GM03348 (cell line): ENCODE measurements at places on chromosomes 7 and 10.

DNA sequence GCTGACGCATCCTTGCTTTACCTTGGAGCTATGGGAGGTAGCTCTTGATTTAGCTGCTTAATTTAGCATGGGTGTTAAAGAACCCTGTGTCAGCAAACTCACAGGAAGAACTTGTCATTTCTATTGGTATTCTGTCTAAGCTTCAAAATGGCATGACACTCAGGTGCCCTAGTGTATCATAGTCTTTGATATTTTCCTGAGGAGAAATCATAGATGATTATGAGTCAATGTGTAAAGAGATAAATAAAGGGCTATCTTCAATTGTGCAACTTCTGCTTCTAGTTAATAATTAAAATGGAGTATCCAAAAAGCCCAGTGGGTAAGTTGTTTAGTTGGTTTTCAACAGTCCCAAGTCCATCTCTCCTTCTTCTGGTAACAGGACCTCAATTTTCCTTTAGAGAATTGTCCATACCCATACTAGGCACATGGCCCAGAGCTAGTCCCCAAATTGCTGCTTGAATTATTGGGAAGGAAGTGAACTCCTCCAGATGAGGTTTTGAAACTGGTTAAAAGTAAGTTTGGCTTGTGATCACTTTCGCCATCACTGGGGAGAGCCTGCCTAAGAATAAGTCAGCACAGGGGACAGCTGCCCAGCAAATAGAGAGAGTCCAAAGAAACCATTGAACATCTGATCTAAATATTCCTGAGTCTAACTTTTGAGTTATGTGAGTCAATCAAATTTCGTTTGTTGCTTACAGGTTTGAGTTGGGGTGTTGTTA lies 169.0 kb upstream of the PHYHIPL start:
- no peak for DNase-seq

GRCh38 chr7:140597428-140597949 lies 43.1 kb downstream of the DENND2A start:
- no peak for DNase-seq

DNA sequence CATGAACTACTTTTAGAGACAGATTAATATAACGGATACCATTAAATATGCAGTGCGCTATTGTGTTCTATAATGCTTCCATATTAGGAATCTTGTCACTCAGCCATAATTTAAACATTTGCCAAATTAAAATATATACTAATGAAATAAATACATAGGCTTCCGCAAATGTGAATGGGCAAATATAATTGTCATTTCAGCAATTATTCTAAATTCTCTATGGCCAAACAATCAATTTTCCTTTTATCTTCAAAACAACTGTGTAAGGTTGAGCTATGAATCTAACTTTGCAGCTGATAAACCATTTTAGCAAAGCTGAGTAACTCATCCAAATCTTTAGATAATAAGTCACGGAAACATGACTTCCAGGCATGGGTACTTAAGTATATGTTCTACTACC lies 20.7 kb upstream of the TSPAN13 start:
- DNase-seq, result no peak

DNA sequence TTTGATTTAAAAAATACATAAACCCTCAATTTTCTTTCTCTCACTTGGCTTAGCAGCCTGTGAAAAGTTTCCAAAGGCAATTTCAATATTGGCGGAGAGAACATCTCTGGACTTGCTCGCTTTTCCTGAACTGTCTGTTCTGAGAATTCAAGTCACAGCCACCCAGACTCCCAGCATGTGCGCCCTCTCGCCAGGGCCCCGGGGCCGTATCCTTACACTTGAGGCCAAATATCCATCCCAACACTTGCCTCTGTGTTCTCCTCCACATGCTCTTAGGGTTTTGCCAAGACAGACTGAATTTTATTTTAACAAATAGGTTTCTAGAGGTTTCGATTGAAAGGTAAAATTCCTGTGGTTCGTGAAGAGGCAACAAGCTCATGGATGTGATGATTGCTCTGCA lies 111.5 kb upstream of the GPR26 start:
- DNase-seq, result no peak

- DNase-seq, result no peak
Measured at GRCh38 chr7:53094827-53095226, 59.4 kb downstream of the POM121L12 start.

GRCh38 chr7:6436385-6436685 lies 11.4 kb downstream of the DAGLB start:
- DNase-seq, result no peak

DNA sequence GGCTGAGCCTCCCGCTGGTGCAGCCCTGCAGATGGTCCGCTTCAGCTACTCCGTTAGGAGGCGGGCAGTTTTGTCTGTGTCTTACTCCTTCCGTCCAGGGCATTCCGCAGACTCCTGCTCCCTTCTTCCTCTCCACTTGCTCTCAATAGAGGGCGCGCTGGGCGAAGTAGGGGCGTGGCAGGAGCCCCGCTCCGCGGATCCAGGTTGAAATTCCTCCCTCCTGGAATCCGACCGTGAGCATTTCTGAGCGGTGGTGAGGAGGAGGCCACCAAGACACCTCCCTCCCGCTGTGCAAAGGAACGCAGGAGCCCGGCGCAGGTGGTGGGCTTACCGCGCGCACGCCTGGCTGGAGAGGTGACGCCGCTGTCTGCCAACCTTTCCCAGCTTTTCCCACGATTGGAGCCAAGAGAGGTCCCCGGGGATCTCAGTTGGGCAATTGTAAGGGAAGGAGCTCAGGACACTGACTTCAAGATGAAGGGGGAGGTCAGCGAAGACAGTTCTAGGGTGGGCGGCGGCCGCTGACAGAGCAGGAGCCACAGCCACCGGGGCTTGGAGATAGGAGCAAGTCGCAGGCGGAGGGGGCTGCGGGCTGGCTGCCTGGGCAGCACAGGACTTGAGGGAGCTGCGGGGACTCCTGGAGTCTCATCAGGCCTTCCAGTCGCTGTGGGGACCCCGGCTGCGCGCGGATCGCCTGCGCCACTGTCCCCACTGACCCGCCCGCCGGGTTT lies 1011.3 kb downstream of the XPNPEP1 start:
- DNase-seq, result peak; percentile 84

DNA sequence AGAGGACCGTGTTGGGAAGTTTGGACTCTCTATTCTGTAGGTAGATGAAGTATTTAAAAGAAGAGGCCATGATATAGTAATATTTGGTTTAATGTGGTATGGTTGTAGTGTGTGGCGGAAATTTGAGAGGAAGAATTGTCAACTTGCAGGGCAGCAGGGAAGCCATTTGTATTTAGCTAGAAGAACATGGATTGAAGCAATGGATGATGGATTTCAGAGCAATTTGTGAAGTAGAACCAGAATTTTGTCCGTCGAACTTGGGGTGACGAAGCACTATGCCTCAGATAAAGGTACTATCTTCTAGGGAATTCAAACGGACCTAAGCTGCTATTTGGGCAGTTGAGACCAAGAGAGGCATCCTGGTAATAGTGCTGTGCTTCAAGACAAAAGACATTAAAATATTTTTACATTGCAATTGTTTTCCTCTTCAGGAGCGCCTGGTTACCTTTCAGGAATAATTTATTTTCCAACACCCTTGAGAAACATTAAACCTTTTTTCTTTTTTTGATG lies 615 bp upstream of the WBP1L start:
- no peak for DNase-seq

GRCh38 chr10:6863381-6863780 lies 283.3 kb upstream of the PRKCQ start:
- no peak for DNase-seq

GRCh38 chr10:101545898-101546297 lies 42.2 kb downstream of the POLL start:
- no peak for DNase-seq

- no peak for DNase-seq
Measured at GRCh38 chr10:72850861-72851260, 42.7 kb upstream of the OIT3 start.

DNA sequence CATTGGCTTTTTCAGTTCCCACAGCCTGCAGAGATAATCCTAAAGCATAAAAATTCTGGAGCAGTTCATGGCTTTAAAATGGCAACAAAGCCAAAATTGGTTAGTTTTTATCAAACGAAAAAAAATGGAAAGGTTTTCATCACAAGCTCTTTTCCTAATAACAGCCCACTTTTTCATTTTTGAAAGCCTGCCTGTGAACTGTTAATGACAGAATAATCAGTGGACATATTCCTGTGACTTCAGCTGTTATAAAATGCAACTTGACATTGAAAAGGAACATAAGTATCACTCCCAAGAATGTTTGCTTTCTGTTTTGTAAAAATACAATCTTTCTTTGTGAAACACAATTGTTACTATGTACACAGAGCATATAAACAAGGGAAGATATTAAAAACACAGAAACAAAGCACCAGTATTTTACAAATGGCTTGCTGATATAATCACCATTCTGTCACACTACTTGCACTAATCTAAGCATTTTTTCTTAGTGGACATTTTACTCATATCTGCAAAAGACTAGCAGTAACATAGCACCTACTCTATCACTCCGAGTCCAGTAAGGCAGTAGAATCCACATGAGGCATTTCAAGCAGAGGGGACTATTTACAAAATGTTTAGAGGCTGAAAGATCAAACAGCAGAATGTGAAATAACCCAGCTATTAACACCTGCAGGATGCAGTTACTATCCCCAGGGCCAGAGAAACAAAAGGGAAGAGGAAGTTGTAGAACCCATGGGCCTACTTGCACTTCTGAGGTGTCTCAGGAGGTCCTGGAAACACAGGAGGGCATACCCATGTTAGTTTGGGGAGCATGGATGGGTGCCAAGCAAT lies 26.4 kb downstream of the MACC1 start:
- no peak for DNase-seq

GRCh38 chr10:25843551-25844170 lies 90.4 kb upstream of the MYO3A start:
- no peak for DNase-seq

DNA sequence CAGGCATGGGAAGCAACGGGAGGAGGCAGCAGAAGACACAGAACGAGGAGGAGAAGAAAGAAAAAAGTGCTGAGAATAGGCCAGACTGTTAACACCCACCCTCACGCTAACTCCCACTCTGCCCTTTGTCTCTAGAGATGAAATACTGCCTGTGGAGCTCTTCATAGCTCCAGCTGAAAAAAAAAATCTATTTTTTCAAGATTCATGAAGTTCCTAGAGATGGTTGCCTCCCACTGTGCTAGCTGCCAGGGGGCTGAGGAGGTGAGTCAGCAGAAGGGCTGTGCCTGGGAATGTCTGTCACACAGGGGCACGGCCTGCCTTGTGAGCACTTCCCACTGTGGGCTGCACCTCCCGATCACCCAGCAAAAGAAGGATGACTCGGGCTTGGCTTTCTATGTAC lies 144.5 kb downstream of the RNF216 start:
- DNase-seq, result peak; percentile 95

- no peak for DNase-seq
Measured at GRCh38 chr7:152887778-152888177, 128.2 kb downstream of the ACTR3B start.

DNA sequence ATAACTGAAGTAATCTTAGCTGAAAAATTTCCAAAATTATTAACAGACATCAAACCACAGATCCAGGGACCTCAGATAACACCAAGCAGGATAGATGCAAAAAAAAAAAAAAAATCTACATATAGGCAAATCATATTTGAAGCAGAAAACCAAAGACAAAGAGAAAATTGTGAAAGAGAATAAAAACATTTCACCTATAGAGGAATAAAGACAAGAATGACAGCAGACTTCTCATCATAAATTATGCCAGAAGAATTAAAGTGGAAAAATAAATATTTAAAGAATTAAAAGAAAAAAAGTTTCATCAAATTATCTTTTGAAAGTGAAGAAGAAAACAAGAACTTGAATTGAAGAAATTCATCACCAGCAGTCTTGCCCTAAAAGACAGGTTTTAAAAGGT lies 467.5 kb downstream of the GPAM start:
- DNase-seq, result no peak

DNA sequence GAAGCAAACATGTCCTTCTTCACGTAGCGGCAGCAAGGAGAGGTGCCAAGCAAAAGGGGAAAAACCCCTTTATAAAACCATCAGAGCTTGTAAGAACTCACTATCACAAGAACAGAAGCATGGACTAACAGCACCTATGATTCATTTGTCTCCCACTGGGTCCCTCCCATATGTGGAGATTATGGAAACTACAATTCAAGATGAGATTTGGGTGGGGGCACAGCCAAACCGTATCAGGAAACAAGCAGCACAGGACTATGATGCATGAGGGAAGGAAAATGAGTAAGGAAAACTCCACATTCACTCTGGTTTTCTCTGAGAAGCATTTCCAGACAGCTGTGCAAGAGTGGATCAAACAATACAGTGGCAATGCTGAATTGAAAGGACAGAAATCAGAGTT lies 81.6 kb downstream of the RSU1 start:
- no peak for DNase-seq

DNA sequence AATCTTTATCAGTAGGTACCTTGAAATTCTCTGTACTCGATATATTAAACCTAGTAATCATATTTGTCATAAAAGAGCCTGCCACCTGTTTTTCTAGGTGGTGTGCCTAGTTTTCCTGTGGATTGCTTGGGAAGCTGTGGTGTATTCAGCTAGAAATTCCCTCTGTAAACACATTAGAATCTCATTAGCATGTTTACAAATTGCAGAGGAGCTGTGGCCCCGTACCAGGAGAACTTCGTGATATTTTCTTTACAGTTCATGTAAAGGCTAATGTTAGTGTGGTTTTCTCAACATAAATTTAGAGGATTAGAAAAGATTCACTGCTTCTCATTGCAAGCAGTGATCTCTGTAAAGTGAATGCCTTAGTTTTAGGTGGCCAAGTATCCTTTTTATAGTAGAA lies 144.7 kb downstream of the CCSER2 start:
- no peak for DNase-seq

GRCh38 chr7:69603937-69604494 lies 5.7 kb downstream of the AUTS2 start:
- DNase-seq, result no peak

- peak; percentile 29 for DNase-seq
Measured at GRCh38 chr10:91495402-91495801, 85.3 kb downstream of the HECTD2 start.

- peak; percentile 96 for DNase-seq
Measured at GRCh38 chr7:138981332-138982203, at the start of gene KIAA1549. TSS of gene KIAA1549 (minus strand) at chr7:138981389. CDS start at chr7:138981269, 120 bp downstream.

GRCh38 chr7:143519411-143520131 lies 41.9 kb downstream of the TAS2R41 start:
- DNase-seq, result no peak

- DNase-seq, result peak; percentile 54
Measured at GRCh38 chr10:14838582-14839304, 637 bp downstream of the HSPA14 start.

GRCh38 chr10:78460204-78460603 lies 426.5 kb downstream of the RPS24 start:
- no peak for DNase-seq

DNA sequence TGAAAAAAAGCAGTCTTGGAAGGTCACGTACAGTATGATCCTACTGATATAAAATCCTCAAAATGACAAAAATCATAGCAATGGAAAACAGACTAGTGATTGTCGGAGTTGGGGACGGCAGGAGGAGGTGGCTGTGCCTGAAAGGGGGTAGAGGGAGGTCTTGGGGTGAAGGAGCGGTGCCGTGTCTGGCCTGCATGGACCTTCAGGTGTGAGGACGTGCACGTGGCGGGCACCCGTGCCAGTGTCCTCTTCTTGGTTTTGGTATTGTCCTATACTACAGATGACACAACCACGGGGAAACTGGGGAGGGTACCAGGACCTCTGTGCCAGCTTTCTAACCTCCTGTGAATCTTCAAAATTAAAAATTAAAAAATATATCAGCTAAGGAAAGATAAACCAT lies 73.0 kb downstream of the COBL start:
- no peak for DNase-seq
